ENCODE measurements at places on chromosomes 11 and 22.
A peak's percentile ranks its signal among the peaks of the same experiment; 100 is the strongest.

- no peak for DNase-seq
Observed at GRCh38 chr22:28703436-28703835, 23.8 kb upstream of the TTC28 start.

- no peak for DNase-seq
Observed at GRCh38 chr11:74714904-74715303, 16.3 kb downstream of the CHRDL2 start.

DNA sequence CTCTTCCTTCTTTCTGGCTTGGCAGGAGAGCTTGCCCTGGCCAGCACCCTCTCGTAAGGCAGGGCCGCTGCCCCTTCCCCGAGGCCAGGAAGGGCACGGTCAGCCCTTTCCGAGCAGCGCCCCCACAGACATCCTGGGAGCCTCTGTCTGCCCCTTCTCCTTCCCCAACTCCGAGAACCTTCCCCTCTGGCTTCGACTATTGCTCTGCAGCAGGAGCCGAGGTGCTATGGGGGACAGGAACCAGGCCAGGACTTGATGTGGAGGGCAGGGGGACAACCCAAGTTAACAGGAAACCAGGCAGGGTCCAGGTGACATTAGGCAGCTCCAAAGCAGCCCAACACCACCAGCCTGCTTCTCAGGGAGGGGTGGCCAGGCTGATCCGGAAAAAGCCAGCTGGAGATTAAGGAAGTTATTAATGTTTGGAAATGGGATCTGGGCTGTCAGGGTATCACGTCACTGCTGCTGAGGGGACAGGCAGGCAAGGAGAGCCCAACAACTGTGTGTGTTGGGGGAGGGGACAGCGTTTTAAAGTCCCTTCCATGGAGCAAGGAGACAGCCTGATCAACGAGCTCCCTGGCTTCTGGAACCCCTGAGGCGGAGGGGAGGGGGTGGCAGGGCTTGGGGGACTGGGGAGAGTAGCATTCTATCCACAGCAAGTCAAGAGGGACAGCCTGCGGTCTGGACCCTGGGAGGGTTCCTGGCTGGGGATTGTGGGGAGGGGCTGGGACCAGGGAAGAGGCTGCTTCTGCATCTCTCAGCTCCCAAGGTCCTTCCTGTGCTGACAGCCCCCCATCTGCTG lies 27.3 kb downstream of the SYT7 start:
- DNase-seq: no peak

DNA sequence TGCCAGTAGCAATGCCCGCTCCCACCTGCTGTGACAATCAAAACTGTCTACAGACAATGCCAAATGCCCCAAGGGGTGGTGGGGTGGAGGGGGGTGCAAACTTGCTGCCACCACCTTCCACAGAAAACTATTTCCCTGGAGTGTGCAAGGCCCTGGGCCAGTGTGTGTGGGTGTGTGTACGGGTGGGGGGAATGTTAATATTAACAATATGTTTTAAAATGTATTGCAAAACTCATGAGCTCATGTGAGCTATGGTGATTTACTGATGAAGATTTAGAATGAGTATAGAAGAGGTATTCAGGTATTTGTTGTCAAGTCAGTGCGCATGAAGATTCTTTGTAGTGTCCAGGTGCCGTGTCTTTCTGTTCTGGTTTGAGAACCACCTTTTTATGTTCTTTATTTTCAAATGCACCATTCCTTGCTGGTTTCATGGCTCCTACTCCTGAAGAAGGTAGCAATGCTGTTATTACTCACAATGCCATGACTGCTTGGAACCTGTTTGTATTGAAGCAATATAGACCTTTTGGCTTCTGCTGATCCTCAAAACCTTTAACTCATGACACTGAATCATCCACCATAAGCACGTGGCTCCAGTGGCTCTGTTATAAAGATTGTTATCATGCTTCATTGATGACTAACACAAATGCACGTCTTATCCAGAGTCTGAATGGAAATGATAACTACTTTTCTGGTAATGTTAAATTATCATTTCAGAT lies 29.9 kb upstream of the AQP11 start:
- DNase-seq: no peak

DNA sequence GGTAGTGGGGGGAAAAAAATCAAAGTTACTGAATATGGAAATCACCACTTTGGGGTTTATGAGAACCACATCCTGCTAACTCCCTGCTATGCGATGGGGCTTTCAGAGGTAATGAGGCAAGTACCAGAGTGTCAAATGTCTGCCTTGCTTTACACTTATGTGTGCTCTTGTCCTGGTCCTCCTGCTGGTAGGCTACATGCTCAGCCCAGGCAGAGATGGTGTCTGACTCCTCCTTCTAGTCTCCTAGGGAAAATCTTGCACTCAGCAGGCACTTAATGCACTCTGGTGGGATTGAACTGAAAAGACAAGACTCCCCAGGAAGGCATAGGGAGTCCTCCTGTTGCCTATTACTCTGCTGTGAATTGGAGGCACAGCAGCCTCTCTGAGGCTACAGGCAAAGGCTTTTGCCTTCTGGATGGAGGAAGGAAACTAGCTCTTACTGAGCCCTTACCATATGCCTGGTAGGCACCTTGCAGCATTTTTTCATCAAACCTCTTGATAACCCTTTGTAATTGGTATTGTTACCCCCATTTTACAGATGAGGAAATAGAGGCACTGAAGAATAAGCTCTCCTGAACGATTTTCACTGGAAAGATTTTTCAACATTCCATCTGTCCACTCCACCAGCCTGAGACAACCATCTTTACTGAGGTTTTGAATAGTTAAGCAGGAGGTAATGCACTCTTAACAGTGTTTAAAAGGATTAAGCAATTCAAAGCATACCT lies 132.1 kb upstream of the PAX6 start:
- DNase-seq: no peak

GRCh38 chr22:45504373-45505341 lies 2.0 kb downstream of the FBLN1 start:
- DNase-seq: no peak

DNA sequence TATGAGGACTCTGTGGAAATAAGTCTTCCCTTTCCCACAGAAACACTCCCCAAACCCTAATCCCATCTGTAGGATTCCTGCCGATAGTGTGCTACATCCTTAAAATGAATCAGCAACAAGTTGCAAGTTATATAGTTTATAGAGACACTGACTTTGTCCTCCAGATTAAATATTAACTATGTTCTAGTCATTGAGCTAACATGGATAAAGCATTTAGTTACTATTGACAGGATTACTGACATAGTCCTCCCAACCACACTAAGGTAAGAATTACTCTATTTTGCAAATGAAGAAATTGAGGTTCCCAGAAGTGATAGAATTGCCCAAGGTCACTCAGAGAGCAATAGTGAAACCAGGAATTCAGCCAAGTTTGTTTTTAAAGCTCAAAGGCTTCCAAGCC lies 1.9 kb downstream of the OR52M1 start:
- no peak for DNase-seq

DNA sequence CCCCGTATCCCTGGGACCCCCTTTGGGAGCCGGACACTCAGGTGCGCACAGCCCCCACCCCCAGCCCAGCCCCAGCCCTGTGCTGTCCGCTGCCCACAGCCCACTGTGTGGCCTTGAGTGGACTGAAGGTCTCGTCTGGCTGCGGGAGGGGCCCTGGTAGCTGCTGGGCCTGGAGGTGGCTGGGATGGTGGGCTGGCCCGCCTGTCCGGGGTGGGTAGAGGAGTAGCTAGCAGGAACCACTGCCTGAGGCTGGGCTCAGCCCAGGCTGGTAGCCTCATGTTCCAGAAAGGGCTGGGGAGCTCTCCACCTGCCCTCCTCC lies 4.6 kb upstream of the MUC6 start:
- DNase-seq: no peak

DNA sequence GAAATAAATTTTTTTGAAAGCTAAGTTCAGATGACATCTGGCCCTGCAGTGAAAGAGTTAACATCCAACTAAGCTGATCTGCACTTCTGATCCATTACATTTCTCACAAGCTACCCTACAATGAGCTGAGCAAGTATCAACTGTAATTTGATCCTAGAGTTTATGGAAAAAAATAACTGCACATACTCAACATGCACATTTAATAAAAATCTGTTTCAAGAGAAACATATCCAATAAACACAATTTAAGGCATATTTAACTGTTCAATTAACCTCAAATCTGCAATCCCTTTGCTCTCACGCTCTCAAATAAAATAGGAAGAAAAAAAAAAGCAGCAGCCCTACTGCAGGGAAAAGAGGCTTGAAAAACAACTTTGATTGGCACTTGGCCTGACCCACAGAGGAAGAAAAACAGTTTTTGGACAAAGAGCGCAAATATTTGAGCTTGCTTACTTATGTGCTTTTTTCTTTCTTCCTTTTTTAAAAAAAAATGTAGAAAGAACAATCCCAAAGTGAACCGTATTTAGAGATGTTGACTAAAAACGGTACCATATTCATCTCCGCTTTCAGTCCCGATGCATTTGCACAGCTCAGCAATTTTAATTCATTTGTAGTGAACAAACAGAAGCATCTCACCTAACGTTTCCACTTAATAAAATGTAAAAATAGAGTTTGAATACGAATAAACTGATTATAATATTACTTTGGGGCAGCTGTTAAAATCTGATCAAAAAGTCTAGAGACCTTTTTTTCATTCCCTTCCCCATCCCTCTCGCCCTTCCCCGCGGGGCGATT lies 1.6 kb downstream of the SESN3 start:
- DNase-seq: no peak

GRCh38 chr11:65430406-65431217 lies 8.0 kb downstream of the NEAT1 start:
- DNase-seq: no peak

- DNase-seq: peak; percentile 62
Observed at GRCh38 chr11:75142714-75143419, 8.0 kb upstream of the SLCO2B1 start.

GRCh38 chr22:36065775-36066544 lies 37.3 kb upstream of the RBFOX2 start:
- DNase-seq: peak; percentile 33

DNA sequence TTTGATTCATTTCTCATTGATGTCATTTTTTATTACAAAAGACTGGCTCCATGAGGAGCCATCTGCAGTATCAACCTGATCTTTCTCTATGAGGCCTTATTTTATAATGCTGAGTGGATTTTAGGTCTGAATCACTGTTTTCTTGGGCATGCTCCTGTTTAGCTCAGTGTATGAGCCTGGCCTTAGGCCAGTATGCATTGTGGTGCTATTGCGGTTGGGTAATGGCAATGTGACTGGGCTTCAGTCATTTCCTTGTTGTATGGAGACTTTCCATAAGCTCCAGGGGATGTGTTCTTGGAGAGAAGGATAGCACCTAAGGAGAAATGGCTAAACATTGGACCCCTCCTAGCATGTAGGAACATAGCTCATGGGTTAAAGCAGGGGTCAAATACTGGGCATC lies 293.2 kb downstream of the NELL1 start:
- no peak for DNase-seq

GRCh38 chr11:126438272-126438671 lies 82.8 kb downstream of the ST3GAL4 start:
- DNase-seq: no peak

- no peak for DNase-seq
Observed at GRCh38 chr11:69059985-69060384, 11.3 kb downstream of the TPCN2 start.

DNA sequence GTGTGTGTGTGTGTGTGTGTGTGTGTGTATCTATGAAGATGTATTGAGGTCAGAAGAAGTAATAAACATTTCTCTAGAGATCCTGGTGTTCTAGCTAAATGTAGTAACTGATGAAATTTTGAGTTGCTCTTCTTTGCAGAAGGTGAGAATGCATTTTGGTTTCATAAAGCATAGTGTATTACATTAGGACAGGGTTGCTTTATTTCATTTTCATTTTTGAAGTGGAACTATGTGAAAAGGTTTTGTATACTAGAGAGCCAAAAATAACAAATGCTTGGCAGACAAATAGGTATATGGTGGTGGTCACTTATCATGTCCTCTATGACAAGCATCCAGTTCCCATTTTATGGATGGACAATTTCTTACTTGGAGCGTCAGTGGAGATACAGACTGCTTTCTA lies 99.0 kb downstream of the CASP12 start:
- no peak for DNase-seq

Data from activated CD4-positive, alpha-beta T cell treated with anti-CD3 and anti-CD28 coated beads for 24 hours (primary cell).